Activated naive CD4-positive, alpha-beta T cell (primary cell): ENCODE measurements at places on chromosomes 1 and 21.

DNA sequence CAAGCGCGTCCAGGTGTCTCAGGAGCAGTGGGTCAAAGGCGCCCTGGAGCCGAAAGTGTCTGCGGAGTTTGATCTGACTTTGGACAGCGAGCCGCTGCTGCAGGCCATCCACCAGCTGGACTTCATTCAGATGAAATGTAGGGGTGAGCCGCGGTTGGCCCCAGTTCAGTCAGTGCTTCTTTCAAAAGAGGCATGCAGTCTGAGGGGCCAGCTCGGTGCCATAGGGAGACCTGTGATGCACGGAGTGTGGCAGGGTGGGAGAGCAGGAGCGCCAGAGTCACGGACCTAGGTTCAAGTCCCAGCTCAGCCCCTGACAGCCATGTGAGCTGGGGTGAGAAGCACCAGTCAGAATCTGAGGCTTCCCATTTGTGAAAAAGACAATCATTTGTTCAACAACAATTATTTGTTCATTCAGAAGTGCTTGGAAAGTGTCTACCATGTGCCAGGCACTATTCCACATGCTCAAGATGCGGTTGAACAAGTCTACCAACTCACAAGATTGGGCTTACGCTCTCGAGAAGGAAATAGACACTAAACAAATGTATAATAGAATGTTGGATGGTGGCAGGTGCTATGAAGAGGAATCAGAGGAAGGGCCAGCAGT lies 39.5 kb upstream of the GNPAT start:
- DNase-seq: no peak

GRCh38 chr21:46226920-46227599 lies 1.5 kb downstream of the LSS start:
- DNase-seq: no peak

DNA sequence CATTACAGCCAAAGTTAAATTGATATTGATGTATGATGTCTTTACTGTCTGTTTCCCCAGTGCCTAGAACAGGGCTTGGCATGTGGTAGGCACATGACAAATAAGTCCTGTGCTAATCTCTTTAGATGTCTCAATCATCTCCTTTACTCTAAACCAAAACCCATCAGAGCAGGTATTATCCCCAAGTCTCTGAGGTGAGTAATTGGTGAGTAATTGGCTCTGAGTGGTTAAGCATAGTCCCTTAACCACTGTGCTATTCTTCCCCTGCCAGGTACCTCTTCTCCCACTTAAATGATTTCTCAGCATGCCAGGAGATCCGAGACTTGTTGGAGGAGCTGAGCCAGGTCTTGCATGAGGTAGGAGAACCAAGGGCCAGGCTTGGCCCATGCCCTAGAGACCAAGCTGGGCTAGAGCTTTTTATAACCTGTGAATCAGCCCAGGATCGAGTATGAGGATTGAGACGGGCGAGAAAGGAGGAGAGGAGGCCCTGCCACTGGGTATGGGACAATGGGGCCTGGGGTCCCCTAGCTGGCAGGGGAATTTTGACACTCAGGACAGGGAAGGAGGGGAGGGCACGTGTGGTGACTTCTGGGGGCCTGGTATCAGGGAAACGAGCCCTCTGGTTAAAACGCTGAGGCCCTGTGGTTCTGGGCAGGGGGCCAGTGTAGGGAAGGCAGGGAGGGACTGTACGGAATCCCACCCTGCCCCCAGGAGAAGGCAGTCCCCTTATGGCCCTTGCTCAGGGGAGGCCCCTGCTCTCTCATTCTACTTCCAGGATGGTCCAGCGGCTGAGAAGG lies 4.5 kb downstream of the CNKSR1 start:
- no peak for DNase-seq

DNA sequence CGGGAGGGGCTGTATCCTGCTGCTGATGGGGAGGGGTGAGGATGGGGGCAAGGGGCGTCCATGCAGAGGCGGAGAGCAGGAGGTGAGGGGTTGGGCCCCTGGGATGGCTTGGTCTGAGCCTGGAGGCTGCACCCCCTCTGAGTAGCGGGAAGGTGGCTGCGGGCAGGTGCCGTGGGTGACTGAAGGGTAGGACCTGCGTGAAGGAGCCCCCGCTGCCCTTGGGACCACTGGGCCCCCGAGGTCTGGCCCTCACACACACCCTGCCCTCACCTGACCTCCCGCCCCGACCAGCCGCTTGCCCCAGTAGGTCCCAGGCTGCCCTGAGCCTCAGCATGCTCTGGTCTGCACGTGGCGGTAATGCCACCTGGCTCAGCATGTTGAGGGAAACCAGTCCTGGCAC lies 12.8 kb upstream of the SKI start:
- no peak for DNase-seq

DNA sequence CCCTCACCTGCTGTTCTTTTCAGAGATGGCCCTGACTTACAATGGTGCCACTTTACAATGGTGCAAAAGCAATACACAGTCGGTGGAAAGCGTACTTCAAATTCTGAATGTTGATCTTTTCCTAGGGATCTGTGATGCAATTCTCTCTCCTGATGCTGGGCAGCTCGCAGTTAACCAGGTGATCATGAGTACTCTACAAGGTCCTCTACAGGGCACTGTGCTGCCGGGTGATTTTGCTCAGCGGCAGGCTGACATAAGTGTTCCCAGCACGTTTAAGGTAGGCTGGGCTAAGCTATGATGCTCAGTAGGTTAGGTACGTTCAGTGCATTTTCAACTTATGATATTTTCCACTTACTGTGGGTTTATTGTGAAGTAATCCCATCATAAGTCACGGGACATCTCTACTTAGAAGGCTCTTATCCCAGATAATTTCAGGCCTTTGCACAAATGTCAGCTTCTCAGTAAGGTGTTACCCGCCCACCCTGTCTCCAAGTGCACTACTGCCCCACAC lies 126.5 kb downstream of the KCNN3 start:
- DNase-seq: no peak

DNA sequence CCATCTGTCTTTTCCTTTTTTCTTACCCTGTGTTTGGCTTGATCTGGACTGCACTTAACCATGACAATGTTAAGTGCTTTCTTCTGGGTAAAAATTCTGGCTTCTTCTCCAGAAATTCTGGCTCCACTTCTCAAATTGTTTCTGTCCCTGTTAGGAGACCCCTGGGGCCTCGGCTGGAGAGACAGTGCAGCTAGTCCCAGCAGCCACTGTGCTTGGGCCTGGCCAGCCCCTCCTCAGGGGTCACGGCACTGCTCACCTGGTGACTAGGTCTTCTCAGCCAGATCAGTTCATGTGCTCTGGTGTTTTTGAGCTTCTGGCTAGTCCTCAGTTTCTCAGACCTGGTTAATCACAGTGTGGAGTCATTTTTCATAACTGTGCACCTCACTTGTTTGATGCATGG lies 72.4 kb downstream of the ADARB1 start:
- no peak for DNase-seq

DNA sequence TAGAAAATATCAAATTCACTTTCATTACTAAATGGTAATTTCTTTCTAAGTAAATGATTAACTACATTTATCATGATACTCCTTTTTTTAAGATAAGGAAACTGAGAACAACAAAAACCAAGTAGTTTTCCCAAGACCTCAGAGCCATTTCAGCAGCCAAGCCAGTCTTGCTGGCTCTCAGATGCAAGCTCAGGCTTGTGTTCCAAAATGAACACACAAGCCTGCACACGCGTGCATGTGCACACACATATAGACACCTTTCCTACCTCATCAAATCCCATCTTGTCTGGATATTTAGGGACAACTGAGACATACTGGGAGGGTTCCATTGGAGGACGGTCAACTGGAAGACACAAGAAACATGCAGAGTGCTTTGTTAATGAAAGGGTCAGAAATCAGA lies 83.0 kb downstream of the COLGALT2 start:
- no peak for DNase-seq

GRCh38 chr1:11134898-11135266 lies 35.2 kb upstream of the EXOSC10 start:
- DNase-seq: no peak

DNA sequence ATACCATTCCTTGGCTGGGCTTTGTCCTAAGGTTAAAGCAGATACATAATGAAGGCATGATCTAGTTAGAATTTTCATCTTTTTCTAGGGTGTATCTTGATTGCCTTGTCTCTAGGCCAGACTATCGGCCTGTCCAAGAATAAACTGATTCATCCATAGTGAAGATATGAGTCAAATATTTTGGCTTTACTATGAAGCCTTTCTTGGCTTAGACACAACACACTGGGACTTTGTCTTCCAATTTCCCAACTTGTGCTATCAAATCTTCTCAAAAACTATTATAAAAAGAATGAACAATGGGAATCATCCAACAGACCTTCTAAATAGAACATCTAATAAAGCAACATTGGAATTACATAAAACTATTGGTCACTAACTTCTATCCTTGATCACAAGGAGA lies 64.8 kb downstream of the WARS2 start:
- no peak for DNase-seq

- no peak for DNase-seq
These were observed 89.3 kb downstream of the PLD5 start for GRCh38 chr1:242435200-242435599.

GRCh38 chr21:14120091-14120734 lies 90.5 kb downstream of the LIPI start:
- no peak for DNase-seq

GRCh38 chr21:33026443-33026858 lies 716 bp downstream of the OLIG2 start:
- no peak for DNase-seq

- DNase-seq: peak; percentile 66
These were observed at the start of gene TTC4 for GRCh38 chr1:54715493-54716298. Gene TTC4, plus strand, starts transcription at chr1:54715861. Its CDS starts 48 bp downstream, at chr1:54715909.

GRCh38 chr1:16984717-16985116 lies 4.3 kb upstream of the MFAP2 start:
- DNase-seq: no peak

GRCh38 chr1:83131692-83131955 lies 867.3 kb downstream of the TTLL7 start:
- no peak for DNase-seq

DNA sequence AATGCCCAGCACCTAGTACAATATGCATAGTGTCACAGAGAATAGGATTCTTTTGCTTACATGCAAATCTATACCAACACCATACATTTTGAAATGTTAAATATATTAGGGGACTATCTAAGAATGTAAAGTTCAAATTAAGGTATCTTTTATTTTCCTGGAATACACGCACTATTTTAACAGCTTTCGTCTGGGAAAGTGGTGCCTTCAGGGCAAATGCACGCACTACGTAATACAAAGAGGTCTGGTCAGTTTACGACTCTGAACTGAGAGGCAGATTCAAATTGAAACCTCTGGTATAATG lies 931 bp downstream of the FUBP1 start:
- DNase-seq: no peak

GRCh38 chr21:43211072-43211759 lies 42.4 kb downstream of the CRYAA start:
- no peak for DNase-seq

DNA sequence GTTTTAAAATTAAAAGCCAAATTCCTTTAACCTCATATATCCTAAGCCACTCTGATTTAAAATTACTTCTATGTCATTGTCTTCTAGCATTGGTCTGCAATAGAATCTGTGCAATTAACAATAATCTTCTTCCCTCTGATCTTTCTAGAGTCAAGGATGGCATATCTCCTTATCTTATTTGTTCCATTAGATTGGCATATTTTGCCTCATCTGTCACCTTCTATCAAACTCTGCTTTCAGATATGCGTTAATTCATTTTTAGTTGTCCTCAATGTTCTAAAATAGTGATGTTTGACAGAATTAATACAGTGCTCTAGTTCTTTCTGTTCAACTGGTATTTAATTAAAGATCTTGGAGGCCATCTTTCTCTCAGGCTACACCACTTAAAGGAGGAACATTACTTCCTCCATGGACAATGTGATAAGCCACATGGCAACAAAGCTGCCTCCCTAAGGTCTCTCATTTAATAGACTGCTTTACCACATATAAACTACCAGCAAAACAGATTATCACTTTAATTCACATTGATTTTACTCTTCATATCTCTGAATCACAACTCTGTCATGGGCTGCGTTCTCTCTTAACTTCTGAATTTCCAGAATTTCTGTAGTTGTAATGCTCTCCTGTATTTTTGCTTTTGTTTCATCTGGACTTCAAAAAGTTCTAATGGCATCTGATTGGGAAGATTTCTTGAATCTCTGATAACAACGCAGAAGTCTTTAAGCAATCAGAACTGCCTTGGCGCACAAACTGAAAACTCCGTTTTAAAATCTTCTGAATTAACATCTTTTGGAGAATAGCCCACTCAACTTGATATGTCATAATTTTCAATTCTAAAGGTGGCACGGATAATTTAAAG lies 2.8 kb downstream of the NRIP1 start:
- DNase-seq: no peak

- DNase-seq: no peak
These were observed 176.5 kb downstream of the TGFB2 start for GRCh38 chr1:218521414-218522169.

DNA sequence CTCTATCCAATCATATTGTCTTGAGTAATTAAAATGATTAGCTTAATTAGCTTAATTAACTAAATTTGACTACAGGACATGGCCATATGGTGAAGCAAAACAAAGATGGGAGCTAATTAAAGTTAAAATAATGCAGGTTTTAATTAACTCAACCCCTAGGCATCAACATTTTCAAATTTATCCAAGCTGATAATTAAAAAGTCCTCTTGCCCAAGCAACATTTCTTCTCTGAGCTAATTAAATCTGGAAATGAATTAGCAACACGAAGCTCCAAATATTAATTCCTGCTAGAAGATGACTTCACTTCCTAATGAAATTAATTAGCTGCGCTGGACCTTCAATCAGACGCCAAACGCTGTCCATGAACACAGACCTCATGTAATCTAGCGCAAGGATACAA lies 27.9 kb downstream of the LMO4 start:
- DNase-seq: no peak

DNA sequence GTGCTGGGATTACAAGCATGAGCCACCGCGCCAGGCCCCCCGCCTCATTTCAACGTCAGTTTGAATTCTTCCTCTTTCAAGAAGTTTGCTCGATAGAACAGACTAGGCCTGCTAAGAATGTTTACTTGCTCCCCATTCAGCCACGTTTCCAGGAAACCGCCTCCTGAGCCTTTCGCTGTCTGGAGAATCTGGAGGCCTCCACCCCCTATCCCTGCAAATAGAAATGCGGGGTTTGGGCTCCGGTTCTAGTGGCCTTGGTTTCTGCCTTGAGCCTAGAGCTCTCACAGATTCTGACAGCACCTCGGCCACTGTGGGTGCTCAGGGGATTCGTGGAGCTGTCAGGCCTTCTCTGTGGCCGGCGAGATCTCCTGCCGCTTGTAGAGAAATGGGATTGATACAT lies 84.3 kb downstream of the UBIAD1 start:
- no peak for DNase-seq

DNA sequence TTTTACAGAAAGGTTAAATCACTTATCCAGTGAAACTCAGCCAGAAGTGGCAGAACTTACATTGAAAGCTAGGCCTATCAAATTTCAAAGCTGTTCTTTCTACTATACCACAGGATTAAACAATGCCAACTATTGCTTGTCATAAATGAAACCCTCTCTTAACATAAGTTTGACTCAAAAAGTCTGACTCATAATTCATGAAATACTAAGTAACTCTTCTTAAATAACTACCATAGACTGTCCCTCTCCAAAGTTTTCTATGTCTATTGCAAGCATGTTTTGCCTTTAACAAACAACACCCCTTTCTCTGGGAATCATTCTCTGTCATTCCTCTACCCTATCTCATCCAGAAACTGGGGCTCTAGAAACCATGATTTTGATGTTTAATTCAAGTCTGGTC lies 109.5 kb upstream of the UBE2U start:
- DNase-seq: no peak

- DNase-seq: no peak
These were observed 46.3 kb upstream of the CACYBP start for GRCh38 chr1:174953285-174954072.
